ENCODE measurements at places on chromosomes 12 and 14. TPM values are rescaled to one million over a fixed set of nuclear protein-coding genes. Genes with fewer than 3 reads are reported as not detected.

The WNT5B gene
- total RNA-seq: 40.3 TPM

The EPYC gene
- not detected for total RNA-seq

The NGB gene
- total RNA-seq: not detected

The PTGES3 gene
- total RNA-seq: 60.3 TPM

The SLC38A4 gene
- 1.8 TPM for total RNA-seq

The GPD1 gene
- total RNA-seq: not detected

The ETFBKMT gene
- total RNA-seq: 4.4 TPM

The TTC6 gene
- total RNA-seq: 0.17 TPM

The TPH2 gene
- total RNA-seq: not detected

Data from fibroblast of lung (primary cell).